Activated T-helper 1 cell treated with Interleukin-2 at 50 U/mL for 16 hours (primary cell): ENCODE measurements at places on chromosomes 7 and 10.

DNA sequence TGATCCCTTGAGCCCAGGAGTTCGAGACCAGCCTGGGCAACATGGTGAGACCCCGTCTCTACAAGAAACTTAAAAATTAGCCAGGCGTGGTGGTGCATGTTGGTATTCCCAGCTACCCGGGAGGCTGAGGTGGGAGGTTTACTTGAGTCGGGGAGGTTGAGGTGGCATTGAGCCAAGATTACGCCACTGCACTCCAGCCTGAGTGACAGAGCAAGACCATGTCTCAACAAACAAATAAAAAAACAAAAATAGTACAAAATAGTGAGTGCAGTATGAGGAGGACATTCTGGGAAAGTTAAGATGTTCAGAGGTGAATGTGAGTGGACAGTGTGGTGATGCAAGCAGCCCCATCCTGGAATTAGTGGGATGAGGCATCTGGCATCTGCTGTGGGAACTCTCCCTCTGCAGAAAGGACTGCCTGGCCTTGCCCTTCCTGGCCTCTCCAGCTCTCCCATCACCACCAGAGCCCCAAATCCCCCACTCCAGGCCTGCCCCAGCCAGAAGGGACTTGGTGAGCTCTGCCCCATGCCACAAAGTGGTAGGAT, 96.6 kb upstream of the PARD3 start:
- DNase-seq, result no peak

- no peak for DNase-seq
These were observed 25.6 kb upstream of the PLEKHA1 start for GRCh38 chr10:122348935-122349361.

DNA sequence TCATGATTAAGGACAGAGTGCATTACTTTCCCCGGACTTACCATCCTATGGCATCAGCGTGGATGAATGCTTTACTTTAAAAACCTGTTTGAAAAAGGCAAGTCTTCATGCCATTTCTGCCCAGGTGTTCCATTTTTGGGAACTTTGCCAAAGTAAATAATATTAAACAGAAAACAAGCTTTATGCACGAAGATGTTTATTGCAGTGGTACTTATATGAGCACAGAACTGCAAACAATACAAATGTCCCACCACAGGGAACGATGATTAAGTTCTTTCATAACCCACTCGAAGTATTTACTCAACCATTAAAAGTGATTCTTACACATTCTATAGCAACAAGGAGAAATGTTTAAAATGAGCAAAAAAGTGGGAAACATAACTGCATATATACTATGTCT, 109.7 kb upstream of the GDF10 start:
- no peak for DNase-seq

DNA sequence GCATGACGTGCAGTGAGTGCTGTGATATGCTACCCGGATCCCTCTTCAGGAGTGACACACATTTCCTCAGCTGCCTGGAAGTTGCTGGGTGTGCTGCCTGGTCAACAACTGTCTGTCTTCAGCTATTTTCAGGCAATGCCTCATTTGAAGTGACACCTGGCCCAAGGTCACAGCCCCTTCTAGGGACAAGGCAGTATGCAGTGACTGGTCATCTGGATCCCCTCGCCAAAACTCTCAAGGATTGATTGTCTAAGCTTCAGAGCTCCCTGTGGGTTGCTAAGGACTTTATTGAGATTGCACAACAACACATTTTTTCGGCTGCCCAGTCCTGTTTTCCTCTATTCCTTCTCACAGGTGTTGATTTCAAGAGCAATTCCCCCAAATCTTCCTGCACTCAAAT, 108.8 kb downstream of the GNAI1 start:
- DNase-seq, result no peak

DNA sequence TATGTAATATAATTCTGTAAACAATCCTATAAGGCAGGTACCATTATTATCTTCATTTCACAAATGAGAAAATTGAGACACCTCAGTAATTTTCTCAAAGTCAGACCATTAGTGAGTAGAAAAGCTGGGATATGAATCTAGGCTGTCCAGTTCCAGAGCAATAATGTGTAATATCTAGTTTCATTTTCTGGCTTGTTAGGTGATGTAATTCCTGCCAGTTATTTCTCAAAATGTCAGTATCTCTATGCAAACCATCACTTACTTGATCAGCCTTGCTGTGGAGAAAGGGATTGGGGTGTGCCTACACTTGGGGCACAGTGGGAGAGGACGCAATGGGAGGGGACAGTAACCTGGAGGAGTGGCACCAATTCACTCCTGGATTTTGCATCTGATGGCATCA, 157.5 kb downstream of the LYZL1 start:
- no peak for DNase-seq

DNA sequence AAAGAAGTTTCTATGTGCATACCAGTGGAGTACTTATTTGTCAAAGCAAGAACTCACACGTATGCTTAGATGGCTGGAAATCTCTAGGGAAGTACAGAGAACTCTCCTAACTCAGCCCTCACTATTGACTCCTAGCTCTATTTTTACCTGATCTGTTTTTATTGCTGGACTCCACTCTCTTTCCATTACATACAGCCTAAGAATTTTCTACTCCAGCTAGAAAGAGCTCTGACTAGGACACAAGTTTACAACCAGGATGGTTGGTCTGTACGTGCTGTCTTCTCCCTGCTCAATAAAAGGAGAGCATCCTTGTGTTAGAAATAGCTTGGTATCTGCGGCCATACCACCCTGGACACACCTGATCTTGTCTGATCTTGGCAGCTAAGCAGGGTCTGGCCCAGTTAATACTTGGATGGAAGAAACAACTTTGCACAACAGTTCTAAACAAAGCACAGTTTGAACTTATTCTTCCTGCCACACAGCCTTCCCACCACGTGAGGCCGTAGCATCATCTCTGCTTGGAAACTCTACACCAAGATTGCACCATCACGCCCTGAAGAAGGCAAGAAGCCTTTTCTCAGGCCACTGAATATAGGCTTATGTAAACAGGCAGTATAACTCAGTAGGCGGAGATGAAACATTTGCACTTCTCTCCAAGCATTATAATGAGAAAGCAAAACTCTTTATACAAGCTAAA, 50.7 kb downstream of the KCNMA1 start:
- DNase-seq, result no peak

- no peak for DNase-seq
These were observed 21.8 kb downstream of the TBXAS1 start for GRCh38 chr7:139850906-139851305.

DNA sequence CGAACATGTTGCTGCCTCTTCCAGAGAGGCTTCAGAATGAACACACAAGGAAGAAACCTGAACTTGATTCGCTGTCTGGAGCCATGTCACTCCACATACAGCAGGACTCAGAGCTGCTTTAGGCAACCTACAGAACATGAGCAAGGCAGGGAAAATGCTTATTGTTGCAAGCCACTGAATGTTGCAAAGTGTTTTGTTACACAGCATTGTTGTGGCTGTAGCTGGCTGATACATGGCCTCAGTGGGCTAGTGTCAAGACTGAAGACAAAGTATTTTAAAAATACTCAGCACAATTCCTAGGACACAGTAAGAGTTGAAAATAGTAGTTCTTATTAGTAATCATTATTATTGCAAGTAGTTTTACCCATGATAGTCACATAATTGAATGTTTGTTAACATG, 3.1 kb upstream of the CHST15 start:
- no peak for DNase-seq

DNA sequence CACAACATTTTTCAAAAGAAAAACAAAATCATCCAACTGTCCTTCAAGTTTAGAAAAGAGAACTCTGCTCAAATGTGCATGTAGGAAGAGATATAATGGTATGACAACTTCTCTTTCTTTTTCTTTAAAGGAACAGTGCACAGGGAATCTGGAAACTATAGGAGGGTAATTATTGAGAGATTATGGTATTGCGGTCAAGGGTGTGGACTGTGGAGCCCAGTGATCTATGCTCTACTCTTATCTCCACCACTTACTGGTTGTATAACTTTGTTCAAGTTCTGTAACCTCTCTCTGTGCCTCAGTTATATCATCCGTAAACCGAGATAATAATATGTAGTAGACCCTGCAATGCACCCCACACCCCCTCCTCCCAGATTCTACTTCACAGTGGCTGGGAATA, 69.8 kb upstream of the PCGF5 start:
- DNase-seq, result no peak

GRCh38 chr10:21570761-21571521, 36.9 kb downstream of the MLLT10 start:
- DNase-seq, result no peak
